ENCODE measurements at places on chromosomes 3 and 15.

DNA sequence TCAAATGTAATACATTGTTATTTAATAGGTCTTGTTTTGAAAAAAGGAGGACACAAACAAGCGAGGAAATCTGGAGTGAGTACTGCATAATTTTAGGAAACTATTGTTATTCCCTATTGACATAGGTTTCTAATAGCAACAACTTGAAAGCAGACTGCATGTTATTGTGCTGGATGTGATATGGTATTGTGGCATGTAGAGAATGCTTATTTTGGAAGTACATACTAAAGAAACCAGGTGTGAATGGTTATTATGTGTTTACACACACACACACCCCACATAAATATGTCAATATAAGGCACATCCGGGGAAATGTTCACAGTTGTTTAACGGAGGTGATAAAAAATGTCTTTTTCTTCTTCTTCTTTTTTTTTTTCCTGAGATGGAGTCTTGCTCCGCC is 5.9 kb upstream of the MORF4L1 start:
- DNase-seq, result no peak

DNA sequence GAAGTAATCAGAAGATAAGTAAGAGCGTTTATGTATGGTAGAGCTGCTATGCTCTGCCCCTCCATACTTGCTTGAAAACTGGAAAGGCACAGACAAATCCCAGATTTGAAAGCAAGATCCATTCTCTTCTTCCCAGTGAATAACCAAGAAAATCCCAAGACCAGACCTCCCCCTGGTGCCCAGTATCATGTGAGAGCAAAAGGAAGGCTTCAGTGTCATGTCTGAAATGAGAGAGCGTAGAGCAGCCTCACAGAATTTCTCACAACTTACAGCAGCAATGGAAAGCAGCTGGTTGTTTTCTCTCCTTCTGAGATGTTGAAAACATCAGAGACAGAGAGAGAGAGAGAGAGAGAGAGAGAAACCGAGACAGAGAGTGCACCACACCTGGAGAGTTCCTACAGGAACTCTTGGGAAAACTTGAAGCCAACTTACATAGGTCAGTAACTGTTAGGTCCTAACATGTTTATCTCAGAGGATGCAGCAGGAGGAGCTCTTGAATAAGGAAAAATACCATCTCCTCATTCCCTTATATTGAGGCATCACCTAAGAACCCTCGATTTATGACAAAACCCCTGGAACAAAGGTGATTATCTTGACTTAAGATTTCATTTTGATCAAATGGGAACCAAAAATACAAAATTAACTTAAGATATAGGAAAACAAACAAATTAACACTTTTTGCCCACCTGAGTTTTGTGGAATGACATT is 273.3 kb downstream of the NSUN3 start:
- no peak for DNase-seq

- DNase-seq, result no peak
Measured at GRCh38 chr3:59655418-59656015, 605.7 kb upstream of the CFAP20DC start.

DNA sequence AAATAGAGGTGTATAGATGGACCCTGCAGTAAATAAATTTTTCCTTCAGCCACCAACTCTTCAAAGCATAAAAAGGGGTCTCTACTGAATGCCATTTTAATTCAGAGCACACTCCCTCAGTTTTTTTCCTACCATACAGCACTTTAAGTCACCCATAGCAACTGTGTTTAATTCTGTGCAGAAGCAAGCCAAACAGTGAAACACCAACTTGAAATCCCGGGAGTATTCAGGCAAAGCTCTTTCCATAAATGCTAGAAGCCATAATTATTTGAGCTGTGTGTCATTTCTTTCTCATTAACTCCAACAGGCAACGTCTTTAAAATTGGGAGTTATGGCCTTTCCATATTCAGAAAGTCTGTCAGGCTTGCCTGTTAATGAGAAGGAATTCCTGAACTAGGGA is 562.1 kb downstream of the GRM7 start:
- no peak for DNase-seq

GRCh38 chr3:187368251-187369088 is at the start of gene RTP4:
TSS of gene RTP4 (plus strand) at chr3:187368385. CDS start at chr3:187368442, 57 bp downstream.
- DNase-seq, result no peak
